ENCODE measurements at places on chromosomes 5 and 9.

DNA sequence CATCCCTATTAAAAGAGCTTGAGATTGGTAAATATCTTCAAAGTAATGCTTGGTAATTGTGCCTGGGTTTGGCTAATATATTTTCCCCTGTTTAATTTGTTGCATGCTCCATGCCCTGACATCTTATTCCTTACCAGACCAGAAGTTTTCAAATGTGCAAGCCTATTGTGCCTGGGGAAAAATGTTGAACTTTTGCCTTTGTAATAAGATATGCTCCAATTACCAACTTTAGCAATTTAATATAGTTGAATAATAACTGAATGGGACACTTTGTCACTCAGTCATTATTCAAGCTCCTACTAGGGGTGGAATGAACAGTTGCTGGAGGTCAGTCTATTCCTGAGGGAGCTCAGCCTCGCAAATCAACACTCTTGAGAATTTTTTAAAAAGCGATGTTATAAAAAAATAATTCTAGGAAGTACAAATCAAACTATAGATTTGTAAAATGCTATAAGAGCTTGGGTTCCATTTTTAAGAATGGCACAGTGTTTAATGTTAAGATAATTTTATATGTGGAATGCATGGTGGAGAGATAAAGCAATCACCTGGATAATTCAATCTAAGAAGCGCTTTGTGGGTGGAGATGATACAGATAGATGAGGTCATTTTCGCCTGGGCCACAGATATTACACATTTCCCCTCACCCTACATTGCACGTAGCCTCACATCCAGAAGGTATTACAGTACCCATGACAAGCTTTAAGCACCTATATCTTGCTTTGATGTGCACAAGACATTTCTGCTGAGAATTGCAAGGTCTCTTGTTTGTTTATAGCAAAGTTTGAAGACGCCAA, 231.8 kb downstream of the PIK3R1 start:
- no peak for DNase-seq

DNA sequence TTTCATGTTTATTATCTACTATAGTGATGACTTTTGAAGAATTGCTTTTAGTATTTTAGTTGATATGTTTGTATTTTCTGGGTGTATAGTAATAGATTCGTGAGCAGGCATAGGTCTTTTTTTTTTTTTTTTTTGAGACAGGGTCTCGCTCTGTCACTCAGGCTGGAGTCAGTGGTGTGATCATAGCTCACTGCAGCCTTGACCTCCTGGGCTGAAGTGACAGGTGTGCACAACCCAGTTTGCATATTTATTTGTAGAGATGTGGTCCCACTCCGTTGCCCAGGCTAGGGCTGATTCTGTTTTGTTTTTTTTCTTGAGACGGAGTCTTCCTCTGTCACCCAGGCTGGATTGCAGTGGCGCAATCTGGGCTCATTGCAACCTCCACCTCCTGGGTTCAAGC, 11.9 kb downstream of the ERBIN start:
- no peak for DNase-seq

- no peak for DNase-seq
These were observed 3.8 kb downstream of the RNF44 start for GRCh38 chr5:176533390-176533789.

GRCh38 chr5:74109344-74109743, 483.3 kb downstream of the ARHGEF28 start:
- no peak for DNase-seq
